Stimulated activated CD8-positive, alpha-beta memory T cell treated with anti-CD3 and anti-CD28 coated beads, Interleukin-7, amount 100 ng/mL, for 4 hours (primary cell): ENCODE measurements at places on chromosomes 16 and 17.

DNA sequence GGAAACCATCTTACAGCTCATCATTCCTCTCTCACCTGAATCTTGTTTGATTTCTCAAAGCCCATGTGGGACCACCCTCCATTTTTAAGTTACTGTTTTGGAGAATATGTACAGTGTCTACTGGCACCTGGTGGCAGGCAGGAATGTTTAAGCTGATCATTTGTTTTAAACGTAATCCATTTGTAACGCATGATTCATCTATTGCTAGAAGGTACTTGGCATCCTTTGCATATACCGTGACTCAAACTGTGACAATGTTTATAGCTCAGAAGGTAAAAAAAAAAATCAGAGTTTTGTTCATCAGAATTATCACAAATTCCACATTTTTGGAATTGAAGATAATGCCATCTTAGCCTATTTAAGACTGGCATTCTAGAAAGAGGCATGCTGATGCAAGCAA, 1007.5 kb upstream of the EEF2KMT start:
- DNase-seq = no peak

- DNase-seq = peak; percentile 49
These were observed 112.8 kb downstream of the ZNF778 start for GRCh38 chr16:89330177-89330856.

DNA sequence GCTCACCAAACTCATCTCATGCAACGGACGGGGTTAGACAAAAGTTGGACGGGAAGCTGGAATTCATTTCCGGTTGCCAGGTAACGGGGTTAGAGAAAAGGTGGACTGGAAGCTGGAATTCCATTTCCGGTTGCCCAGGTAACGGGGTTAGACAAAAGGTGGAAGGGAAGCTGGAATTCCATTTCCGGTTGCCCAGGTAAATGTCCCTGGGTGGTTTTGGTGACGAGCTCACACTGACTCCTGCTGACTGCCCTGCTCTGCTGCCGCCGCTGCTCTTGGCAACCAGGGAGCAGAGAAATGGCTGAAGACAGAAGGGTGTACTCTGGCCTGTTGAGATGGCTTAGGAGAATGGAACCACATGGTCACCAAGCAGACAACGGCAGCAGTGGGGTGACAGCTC, 170.3 kb upstream of the RPH3AL start:
- DNase-seq = no peak

DNA sequence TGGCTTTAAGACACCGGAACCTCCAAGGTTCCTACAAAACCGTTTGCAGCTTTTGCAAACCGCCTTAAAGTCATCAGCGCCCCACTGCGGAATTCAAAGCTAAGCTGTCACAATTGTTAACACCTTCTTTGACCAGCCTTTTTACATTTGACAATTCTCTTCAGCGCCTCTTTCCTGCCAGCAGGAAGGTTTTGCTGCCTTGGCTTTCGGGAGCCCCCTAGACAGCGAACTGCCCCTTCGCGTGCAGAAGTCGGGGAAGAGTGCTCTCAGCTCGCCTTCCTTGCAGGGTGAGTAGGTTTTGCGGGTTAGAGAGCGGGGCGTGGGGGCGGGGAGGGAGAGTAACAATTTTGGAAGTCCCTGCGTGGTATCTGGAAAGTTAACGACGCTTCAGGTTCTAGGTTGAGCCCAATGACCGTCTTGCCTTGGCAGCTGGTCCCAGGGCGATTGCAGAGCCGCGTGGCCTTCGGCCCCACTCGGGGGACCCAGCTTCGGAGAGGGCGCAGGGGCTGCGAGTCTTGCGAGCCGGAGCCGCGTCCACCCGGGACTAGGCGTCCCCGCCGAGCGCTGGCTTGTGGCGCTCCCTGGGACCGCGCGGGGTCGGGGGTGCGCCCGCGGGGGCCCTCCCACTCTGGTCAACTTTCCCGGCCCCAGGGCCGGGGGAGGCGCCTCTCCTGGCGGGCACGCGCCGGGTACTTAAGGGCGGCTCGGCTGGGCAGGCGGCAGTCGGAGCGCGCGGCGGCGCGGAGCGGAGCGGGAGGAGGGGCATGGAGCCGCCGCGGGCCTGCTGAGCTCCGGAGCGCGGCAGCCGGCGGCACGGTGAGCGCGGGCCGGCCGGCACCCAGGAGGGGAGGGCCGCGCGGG, at the start of gene HAS3:
HAS3 (plus strand) TSS at position 153 of the 861 bp plus-strand sequence. CDS start 3,743 bp downstream, outside the sequence.
- no peak for DNase-seq

- DNase-seq = no peak
These were observed 21.5 kb downstream of the PARN start for GRCh38 chr16:14608604-14609003.

DNA sequence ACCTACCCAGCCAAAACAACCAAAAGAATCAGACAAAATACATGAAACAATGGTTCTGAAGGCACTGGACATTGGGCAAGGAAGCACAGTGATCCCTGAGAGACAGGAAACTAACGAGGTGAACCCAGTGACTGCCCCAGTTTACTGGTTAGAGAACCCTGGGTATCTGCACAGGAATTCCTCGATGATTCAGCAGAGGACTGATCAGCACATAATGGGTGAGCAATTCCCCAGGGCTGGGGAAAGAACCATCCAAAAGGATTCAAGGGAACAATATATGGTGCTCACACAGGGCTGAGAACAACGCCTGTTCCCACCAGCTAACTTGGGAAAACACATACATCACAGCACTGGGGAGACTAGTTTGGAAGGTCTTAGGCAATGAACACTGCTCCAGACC, 167.2 kb downstream of the PARN start:
- DNase-seq = no peak

DNA sequence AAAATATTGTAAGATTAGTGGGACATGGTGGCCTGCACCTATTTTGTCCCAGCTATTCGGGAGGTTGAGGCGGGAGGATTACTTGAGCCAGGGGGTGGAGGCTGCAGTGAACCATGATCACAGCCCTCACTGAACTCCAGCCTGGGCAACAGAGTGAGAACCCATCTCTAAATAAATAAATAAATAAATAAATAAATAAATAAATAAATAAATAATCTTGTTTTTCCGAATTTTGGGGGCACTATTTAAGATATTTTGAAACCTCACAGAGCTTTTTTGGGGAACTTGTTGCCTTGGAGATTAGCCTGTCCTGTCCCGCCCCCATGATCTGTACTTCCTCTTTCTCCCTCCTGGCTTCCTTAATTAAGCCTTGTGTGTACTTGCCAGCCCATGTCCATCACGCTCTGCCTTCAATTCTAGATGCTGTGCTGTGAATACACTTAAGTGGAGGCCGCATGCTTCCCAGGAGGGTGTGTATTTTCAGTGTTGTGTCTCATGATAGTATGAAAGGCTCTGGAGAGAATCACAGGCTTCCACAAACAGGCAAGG, 4.4 kb downstream of the LGALS9 start:
- DNase-seq = no peak

DNA sequence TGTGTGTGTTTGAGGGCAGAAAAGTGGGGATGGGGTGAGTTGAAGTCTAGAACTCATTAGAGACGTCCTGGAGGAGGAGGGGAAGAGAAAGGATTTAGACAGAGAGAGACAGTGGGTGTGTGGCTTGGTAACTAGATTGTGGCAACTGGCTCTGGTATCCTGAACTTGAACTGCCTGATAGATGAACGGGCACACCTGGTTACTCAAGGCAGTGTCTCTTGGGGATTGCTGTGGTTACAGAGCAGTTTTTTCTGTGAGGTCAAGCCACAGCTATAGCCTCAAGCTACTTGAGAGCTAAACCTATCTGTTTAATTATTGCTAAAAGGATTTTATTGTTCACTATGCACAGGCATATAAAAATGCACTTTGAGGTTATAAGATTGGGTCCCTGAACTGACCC, 29.8 kb upstream of the MYH2 start:
- no peak for DNase-seq

DNA sequence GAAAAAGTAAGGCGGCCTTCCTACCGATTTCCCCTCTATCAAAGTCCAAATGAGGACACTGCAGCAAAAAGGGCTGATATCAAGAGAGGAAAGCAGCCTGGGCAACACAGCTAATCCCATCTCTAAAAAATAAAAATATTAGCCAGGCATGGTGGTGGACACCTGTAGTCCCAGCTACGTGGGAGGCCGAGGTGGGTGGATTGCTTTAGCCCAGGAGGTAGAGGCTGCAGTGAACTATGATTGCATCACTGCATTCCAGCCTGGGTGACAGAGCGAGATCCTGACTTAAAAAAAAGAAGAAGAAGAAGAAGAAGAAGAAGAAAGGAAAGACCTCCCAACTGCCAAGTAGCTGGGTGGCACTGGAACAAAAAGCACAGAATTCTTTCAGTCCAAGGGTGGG, 14.4 kb downstream of the CACNB1 start:
- DNase-seq = no peak

DNA sequence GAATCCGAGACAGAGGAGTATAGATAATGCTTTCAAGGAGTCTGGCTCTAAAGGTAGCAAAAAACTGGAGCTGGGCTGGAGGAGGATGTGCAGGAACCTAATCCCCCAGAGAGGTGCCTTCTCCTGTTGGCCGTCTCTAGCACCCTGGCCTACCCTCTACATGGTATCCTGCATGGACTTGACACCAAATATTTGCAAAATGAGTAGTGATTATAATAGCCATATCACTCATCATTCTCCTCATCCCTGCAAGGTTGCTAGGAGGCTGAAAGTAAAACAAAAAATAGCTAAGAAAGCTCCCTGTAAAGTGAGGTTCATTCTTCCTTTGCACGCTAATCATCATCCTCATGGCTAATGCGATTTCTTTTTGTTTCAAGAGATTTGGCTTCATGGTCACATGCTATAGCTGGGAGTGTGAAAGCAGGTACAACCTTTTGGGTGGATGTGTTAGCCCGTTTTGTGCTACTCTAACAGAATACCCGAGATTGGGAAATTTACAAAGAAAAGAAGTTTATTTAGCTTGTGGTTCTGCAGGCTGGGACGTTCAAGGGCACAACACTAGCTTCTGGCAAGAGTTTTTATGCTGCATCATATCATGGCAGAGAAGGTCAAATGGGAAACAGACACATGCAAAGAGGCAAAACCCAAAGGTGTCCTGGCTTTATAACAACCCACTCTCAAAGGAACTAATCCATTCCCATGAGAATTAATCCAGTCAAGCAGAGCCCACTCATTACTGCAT, 27.1 kb upstream of the CIITA start:
- no peak for DNase-seq

- DNase-seq = no peak
These were observed 54.5 kb downstream of the TUBD1 start for GRCh38 chr17:59838052-59838916.

DNA sequence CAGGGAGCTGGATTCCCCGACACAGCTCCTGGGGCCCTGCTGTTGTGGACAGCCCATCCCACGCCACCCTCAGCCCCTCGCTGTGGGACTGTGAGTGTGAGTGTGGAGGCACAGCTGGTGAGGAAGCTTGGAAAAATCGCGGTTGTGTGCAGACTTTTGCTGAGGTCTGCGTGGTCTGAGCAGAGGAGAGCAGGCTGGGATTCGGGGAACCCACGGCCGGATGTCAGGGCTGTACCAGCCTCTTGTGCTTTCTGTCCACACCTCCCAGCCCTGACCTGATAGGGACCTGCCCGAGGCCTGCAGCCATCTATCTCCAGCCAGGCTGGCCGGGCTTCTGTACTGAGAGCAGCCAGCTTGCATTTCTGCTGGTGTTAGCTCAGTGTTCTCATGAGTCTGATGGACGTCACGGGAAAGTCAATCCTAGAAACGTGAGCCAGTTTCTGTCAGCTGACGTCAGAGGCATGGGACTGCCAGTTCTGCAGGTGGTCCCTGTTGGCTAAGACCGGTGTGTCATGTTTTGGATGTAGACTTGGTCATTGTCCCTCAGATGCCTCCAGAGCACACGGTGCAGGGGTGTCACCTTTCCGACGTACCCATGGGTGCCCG, 72.8 kb upstream of the ZNF750 start:
- DNase-seq = no peak

DNA sequence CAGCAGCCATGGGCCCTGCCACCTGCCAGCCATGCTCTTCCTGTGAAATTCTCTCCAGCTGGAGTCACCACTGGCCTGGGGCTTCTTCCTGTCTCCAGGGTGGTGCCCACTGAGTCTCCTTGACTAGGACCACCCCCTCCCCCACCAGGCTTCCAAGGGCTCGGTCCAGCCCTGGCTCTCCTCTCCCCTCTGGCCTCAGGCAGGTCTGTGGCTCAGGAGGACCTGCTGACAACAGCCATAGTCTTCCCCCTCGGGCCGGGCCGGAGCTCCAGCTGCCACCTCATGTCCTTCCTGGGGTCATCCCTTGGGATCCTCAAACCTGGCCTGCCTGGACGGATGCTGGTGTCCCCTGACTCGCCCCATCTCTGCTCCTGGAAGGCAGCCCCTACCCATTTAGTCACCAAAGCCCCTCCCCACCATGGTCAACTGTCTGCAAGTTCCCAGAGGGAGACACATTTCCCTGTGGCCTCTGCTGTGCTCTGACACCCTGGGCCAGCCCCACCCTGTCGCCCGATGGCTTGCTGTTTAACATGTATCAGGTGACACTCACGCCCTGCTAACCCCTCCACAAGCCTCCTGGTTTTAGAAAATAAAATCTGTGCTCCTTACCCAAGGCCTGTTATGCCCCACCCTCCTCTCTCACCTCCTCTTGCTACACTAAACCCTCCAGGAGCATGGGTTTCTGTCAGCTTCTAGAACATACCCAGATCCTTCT, 186.2 kb downstream of the RBFOX3 start:
- DNase-seq = no peak

DNA sequence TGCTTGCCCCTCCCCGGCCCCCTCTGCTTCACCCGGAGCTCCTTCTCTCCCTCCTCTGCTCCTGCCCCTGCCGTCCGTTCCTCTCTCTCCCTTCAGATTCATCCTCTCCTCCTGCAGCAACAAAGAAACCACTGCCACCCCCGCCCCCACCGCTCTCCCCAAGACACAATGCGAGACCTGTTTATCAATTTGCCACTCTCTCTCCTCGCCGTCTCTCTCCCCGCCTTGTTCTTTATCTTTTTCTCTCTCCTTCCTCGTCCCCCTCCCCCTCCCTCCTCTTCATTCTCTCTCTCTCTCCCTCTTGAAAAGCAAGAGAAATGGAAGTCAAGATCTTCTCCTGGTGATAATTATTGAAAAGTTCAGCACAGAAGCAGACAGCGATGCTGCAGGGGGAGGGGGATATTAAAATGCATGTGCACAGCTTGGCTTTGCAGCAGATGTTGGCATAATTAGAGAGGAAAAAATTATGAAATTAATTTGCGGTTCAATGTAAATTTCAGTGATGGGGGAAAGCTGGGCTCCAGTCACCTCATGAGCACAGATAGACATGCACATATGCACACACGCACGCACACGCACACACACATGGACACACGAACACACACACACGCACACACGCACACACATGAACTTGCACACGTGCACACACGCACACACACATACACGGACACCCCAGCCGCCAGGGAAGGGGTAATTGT, 58.1 kb upstream of the CBFA2T3 start:
- no peak for DNase-seq

DNA sequence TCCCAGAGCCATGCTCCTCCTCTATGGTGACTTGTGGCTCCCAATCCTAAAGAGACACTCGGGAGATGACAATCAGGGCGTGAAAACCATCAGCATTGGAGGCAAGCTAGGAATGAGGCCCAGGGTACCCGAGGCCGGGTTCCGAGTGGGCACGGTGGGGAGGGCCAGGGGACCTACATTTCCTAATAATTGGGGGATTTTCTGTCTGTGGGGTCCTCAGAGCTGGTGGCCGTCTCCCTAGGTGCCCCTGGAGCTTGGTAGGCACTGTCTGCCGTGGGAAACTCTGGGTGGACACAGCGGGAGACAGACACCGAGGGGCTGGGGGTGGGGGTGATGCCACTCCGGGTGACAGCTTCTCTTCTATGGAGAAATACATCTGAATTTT, 312.5 kb upstream of the TNRC6C start:
- no peak for DNase-seq
